ENCODE measurements at places on chromosomes 7 and 10.

DNA sequence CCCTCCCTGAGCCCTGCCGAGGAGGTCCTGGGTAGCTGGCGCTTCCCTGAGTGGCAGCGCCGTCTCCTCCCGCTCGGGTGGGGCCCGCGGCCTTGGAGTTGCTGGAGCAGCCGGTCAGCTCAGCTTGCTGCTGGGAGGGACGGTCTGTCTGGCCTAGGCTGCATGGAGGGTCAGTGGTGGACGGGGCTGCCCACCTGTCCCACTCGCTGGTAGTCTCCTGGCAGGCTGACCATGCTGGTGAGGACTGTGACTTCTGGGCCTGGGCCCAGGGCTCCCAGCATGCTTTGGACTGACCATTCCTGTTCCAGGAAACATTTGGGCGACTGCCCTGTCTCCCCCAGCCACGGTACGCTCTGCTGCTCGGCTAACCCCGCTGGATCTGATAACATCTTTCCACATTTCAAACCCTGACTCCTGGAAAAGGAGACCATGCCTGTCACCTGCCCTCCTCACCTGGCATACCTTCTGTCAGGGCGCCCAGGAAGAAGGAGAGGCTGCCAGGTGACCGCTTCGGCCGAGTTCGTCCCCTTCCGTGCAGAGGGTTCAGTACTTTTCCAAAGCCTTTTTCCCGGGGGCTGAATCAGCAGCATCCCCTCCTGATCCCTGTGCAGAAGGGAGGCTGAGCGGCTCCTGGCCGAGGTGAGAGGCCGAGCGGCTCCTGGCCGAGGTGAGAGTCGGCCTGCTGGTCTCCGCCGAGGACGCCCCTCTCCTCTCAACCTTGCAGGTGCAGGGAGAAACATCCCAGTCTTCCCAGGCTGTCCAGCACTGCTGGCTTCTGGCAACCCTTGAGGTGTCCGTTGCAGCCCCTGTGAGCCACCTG is 43.4 kb downstream of the FAM20C start:
- DNase-seq = no peak

DNA sequence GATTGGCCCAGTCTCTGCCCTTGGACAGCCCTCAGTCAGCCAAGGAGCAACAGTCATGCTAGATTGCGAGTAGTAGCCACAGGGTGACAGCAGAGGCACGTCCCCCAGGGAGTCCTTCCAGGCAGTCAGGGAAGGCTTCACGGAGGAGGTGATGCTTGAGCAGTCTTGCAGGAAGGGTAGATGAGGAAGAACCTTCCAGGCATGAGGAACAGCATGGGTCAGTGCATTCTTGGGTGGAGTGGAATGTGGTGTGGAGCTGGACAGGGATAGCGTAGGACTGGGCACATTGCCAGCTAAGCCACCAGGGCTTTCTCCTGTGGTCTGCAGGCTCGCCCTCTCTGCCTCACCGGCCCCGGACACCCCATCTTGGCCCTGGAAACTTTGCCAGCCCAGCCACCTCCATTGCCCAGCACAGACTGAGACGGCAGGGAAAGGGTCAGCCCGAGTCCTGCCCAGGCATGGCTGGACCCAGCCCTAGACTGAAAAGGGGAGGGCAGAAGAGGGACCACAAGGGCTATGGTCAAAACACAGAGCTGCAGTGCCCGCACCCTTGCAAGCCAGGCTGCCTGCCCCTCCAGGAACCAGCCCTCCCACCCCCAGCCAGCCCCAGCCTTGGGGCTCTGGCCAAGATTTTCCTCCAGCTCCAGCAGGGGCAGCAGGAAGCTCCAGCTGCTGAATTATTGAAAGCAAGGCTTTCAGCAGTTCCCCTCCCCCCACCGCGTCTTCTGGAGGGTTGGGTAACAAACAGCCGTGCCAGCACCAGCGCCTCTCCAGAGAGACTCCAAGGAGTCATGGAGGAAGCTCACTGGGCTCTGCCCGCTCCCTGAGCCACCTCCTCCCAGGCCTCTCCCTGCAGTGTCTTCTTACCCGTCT is 18.7 kb downstream of the SRRM3 start:
- no peak for DNase-seq

DNA sequence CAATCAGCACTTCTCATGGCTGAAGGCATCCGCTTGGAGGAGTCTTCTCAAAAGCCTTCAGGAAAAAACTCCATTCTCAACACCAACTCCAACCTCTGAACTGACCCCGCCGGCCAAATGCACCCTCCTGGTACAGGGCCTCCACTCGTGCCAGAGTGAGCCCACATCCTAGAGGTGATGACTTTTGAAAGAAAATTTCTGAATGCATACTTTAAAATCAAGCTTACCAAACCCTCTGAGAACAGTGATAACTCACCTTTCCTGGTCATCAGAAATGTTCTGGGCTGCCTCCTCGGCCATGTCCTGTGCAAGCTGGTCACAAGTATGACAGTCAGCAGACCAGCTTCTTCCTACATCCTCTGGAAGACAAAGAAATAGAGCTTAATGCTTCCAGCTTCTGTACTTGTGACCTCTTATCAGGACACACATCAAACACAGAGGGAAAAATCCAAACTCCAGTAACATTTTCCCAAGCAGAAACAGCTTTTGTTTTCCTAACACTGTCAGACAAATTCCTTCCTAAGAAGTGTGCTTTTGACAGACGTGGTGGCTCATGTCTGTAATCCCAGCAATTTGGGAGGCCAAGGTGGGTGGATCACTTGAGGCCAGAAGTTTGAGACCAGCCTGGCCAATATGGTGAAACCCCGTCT is at the start of gene PKD1L1:
Gene PKD1L1, minus strand, starts transcription at position 326 of the 650 bp plus-strand sequence. Its CDS starts 26 bp downstream, at position 300.
- DNase-seq = no peak

DNA sequence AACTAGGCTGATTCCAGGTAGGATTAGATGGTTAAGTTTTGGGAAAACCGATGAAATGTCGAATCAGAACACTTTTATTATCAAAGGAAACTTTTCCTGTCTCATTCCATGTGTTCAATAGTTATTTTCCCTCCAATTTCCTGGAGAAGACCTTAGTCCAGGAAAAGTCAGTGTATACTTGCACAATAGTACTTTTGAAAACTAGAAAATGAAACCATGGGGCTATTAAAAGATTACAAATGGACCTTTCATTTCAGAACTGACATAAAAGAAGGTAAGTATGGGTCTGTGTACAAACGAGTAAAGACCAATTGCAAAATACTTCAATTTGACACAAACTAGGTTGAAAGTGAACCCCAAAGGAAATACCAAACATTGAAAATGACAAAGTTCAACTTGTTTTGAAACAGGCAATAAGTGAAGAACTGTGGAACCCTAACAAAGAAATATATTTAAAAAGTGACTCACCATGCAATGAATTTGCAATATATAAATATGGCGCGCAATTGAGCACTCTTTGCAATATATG is 2.1 kb downstream of the AVPI1 start:
- no peak for DNase-seq

- no peak for DNase-seq
Observed at GRCh38 chr10:97297556-97298222, 5.3 kb upstream of the ARHGAP19 start.

GRCh38 chr10:43196131-43196980 is 58.1 kb downstream of the CSGALNACT2 start:
- no peak for DNase-seq

DNA sequence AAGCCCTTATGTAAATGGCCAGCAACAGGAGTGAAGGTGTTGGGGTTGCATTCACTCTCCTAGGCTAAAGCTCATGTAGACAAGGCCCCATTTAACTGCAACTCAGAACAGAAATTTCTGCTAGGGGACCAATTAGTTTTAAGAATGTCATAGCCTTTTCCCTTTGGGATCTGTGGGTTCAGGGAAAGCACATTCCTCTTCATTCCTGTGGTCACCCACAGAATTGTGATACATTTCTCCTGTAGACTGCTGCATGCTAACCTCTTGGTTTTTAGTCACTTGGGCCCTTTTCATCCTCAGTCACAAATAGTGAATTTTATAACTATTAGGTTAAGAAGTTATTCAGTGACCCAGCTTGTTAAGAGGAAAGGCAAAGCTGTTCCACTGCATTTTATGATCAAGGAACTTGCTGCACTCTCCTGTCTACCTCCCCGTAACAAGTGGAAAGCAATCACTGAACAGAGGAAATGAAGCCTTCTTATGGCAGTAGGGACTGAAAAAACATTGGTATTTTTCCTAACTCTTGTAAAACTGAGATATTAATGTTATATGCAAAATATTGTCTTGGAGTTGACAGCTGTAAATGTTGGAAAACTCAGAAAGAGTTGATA is 124.9 kb downstream of the SND1 start:
- DNase-seq = no peak

DNA sequence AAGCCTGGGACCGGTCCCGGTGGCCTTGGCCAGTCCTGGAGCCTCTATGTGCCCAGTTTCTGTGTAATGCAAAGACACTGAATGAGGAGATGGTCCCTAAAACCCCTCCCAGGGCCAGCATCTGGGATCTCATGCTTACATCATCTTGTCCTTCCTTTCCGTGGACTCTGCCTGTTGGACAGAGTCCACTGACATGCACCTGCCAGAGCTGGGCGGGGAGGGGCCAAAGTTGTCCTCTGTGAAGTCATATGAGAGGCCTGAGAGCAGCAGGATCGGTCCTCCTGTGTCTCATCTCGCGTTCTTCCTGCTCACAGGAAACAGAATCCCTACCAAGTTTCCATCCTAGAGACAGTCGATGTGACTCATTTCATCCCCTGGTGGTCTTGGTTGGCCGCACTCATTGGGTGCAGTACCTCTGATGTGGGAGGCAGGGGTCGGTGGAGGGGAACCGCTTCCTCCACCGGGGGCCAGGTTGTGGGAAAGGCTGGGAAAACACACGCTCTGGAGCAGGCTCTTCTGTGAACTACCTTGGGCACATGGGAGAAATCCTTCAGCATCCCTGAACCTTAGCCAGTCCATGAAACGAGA is 389.6 kb upstream of the PODXL start:
- DNase-seq = no peak

- no peak for DNase-seq
Observed at GRCh38 chr7:121140790-121141189, 152.3 kb downstream of the CPED1 start.

- DNase-seq = no peak
Observed at GRCh38 chr7:82468435-82468834, 24.9 kb upstream of the CACNA2D1 start.

DNA sequence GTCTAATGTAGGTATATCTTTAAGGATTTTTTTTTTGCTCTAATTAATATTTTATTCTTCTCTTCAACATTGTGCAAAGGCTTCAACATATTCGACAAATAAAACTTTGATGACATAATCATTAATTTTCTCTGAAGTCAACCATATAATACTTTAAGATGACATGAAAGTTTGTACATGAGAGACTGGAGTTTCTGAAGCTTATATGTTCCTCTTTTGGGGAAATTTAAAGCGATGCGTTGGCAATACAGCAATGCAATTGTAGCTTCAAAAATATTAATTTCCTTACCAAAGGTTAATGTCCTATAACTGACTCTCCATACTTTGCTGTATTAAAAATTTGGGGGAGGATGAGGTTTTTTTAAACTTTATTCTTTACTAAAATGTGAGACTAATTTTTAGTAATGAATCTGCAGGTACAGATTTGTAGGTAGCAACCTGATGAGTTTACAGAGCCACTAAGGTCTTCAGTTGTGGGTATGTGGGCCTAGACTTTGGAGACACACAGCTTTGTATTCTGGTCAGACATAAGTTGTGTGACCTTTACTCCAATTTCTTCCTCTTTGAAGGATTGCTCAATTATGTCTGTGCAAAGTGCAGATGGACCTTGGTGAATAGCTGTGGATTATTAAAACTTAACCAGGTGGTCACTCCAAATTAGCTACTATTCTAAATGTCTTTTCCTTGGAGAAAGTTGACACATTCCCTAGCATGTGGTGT is 18.0 kb upstream of the LIPA start:
- no peak for DNase-seq

All from stimulated activated CD4-positive, alpha-beta T cell treated with anti-CD3 and anti-CD28 coated beads, Interleukin-4, amount 100 ng/mL, for 24 hours (primary cell).